H1 (cell line): ENCODE measurements at places on chromosomes 4 and X. TPM values are rescaled to one million over a fixed set of nuclear protein-coding genes. Genes with fewer than 3 reads are reported as not detected.

The LDB2 gene
- total RNA-seq, result 42.7 and 57.0 TPM in 2 replicates

The MGARP gene
- 2.5 and 2.8 TPM in 2 replicates for total RNA-seq

The IL2 gene
- total RNA-seq, result not detected in 2 replicates

- H3K4me1 ChIP-seq, result no peaks in the 10 kb centered on the region
- no peak for DNase-seq
- no peak overlapping the region for H3K27ac ChIP-seq
- no peaks in the 10 kb centered on the region for H3K27me3 ChIP-seq
- no peak overlapping the region for H3K4me3 ChIP-seq
- H3K36me3 ChIP-seq, result no peaks in the 10 kb centered on the region
These were observed 36.8 kb upstream of the REST start for GRCh38 chr4:56870946-56871345.

- DNase-seq, result no peak
- H3K4me3 ChIP-seq, result no peak overlapping the region
- no peak overlapping the region for H3K27ac ChIP-seq
These were observed 137.3 kb downstream of the ELOVL6 start for GRCh38 chr4:110061076-110061475.
